Stimulated activated CD4-positive, alpha-beta T cell treated with anti-CD3 and anti-CD28 coated beads, Interleukin-15, amount 100 ng/mL, for 1 hour (primary cell): ENCODE measurements at places on chromosomes 2 and 18.

- no peak for DNase-seq
Observed at GRCh38 chr18:78069784-78070664, 820.4 kb downstream of the GALR1 start.

DNA sequence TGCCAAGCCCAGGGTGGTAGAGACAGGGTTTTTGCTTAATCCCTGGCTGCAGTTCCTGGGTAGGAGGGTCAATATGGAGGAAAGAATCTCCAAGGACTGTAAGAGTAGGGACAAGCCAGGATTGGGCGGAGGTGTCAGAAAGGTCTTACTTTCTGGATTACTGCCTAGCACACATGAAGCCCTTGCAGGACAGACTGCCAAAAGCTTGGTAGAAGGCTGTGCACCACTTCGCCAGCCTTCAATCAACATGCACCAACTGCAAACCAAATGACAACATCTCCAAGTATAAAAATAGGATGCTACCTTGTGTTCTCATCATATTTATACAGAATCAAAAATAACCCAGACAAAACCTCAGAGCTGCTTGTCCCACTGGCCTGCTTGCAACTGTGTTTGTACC, 3.7 kb downstream of the ZNF142 start:
- DNase-seq: no peak

DNA sequence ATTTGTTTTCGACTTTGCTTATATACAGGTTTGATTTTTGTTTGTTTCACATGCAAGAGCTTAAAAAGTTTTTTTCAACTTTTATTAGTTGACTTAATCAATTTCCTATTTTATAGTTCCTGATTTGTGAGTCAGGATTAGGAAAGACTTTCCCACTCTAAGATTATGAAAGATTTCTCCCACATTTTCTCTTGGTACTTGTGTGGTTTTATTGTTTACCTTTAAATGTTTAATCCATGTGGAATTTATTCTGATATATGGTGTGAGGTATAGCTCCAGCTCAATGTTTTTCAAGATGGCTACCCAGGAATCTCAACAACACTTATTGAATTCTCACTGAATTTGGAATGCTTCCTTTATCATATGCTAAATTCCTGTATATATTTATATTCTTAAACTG, 117.8 kb upstream of the LGALSL start:
- no peak for DNase-seq

DNA sequence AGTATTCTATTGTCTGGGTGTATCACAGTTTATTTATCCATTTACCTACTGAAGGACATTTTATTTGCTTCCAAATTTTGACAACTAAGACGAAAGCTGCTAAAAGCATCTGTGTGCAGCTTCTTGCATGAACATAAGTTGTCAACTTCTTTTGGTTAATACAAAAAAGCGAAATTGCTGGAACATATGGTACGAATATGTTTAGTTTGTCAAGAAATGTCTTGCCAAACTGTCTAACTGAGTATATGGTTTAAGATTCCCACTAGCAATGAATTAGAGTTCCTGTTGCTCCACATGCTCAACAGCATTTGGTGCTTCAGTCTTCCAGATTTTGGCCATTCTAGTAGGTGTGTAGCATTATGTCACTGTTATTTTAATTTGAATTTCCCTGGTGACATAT, 372.3 kb upstream of the NRXN1 start:
- DNase-seq: no peak

- no peak for DNase-seq
Observed at GRCh38 chr2:217650716-217651360, 352.0 kb downstream of the TNS1 start.

- no peak for DNase-seq
Observed at GRCh38 chr2:72973566-72974435, 56.5 kb downstream of the EMX1 start.

- DNase-seq: no peak
Observed at GRCh38 chr2:11109002-11109401, 46.3 kb upstream of the SLC66A3 start.

DNA sequence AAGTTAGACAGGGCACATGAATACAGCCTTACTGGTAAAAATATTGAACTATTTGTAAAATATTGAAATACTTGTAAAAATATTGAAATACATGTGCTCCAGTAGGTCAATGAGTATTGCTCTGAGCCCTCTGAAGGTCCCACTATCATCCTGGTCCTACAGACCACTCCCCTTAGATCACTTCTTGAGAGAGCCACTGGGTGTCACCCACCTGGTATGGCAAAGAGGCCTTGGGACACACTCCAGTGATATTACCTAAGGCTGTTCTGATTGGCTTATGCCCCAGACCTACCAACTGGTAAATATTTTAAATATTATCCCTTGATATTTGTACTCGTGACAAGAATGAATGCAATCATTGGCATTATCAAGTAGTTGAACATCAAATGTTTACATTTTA, 5.0 kb downstream of the THSD7B start:
- no peak for DNase-seq

DNA sequence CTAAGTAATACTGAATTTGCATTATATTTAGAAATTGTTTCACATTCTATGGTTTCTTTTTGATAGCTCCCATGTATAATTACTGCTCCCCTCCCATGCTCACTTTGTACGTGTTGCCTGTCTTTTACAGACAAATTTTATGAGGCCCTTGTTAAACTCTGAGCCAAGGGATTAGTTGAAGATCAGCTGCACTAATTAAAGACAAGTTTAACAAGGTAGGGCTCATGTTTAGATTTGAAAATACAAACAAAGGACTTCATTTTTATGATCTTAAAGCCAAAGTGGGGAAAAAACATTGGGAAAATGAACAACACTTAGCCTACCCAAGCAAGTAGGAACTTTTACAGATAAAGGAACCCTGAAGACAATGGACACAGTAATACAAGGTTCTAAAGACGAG, 46.2 kb downstream of the ARHGAP28 start:
- no peak for DNase-seq

GRCh38 chr2:190507135-190507534, 27.4 kb downstream of the NEMP2 start:
- DNase-seq: no peak

DNA sequence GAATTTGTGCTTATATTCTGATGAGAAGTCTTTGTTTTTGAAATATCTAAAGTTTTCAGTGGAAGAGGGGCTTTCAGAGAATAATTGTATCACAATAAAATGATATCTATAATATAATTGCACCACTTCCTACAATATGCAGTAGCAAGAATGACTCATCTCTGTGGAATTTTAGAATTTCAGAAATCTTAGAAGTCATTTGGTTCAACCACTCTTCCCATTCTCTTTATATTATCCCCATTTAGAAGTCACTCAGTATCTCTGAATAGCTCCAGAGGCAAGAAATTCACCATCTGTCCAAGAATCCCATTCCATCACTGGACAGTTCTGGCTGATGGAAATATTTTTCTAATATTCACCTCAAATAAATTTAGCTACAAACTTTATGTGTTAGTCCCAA, 59.3 kb upstream of the CCDC68 start:
- no peak for DNase-seq

DNA sequence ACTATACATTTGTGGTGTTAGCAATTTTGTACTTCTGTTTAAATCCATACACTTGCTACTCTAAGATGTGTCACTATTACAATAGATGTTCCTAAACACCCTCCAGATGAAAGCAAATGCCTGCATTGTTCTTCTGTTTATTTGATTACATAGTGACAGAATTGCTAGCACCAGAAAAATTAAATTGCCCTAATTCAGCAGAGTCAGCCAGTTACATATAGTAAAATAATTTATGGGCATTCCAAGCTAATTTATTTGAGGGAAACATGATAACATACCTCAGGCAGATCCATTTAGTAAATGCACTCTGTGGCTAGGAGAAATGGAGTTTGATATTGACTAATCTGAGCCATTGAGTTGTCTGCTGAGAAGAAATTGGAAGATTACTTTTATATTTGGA, 347.1 kb upstream of the FSIP2 start:
- no peak for DNase-seq

DNA sequence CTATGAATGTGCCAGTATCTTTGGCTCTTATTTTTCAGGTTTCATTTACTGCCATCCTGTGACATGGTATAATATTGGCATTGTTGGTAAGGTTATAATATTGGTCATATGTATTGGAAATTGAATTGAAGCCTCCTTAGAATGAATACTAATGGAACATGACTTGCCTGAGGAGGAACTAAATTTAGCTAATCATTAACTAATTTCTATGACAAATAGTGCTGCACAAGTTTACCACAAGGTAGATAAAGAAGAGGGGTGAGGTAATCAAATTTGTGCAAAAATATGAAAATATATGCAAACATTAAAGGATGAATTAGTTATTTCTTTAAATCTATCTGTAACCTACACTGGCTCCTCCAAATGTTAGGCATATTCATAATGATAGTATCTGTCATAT, 43.2 kb upstream of the ORC2 start:
- no peak for DNase-seq

- no peak for DNase-seq
Observed at GRCh38 chr18:79387214-79387613, 8.5 kb upstream of the NFATC1 start.

- no peak for DNase-seq
Observed at GRCh38 chr2:109160714-109161440, 31.9 kb downstream of the SH3RF3 start.

DNA sequence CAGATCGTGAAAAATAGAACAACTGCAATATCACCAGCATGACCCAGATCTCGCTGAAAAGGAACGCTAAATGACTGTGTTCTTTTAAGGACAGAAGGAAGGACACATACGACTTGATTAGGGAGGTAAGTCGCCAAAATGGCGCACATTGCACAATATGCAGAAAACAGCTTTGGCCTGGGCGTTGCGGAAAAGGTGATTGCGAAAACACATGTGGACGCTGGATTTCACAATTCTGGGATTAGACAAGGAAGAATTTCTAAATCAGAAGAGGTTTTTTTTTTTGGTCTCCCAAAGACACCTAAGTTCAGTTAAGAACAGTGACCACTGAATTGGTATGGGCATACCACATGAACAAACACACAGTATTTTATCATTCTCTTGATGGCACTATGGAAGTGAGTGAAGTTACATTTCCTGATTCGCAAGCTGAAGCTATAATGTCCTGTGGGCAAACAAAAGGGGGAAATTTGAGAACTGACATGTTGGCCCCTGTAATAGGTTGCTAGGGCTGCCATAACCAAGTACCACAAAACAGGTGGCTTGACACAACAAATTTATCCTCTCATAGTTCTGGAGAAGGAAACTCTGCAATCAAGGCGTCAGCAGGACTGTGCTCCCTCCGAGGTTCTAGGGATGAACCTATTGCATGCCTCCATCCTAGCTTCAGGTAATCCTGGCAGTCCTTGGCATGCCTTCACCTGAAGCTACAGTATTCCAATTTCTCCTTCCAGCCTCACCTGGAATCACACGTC, 25.8 kb upstream of the ERICH2 start:
- no peak for DNase-seq

DNA sequence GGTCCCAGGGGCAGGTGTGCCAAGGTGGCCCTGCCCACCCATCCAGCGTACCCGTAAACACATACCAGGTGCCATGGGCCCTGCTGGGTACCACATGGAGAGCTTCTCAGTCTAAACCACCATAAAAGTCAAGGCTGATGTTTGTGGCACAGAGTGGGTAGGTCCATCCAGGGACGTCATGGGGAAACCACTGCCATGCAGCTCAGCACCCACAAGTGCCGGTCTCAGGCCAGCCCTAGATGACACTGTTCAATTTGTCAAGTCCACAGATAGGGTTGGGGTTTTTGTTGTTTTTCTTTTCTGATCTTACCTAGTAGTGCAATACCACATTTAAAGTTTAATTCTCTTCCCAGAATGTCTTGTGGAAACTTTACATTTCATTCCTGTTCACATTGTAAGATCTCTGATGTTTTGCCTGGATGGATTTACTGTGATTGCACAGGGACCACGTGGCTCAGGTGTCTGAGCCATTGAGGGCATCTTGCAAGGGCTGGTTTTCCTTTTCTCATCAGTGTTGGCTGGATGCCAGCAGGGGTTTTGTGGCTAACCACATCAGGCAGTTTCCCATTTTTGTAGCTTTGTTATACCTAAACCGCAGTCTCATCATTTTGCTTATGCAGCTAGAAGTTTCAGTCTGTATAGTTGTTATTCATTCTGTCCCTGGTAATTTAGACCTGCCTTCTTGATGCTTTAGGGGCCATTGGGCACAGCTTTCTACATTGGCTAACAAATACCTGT, 64.7 kb downstream of the STK25 start:
- DNase-seq: peak; percentile 74

DNA sequence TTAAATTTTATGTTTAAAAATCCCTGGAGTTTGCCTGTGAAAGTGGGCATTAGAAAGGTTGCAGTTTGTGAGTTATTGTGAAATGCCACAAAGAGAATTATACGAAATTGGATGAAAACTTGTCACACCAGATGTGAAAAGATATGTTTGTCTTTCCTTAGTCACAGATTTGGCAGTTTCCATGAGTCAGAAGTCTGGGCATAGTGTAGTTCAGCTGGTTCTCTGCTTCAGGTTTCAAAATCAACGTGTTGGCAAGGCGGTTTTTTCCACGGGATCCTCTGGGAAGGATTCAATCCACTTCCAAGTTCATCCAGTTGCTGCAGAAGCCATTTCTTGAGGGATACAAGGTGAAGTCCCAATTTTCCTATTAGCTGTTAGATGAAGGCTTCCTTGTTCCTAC, 658.0 kb upstream of the CDH2 start:
- no peak for DNase-seq

DNA sequence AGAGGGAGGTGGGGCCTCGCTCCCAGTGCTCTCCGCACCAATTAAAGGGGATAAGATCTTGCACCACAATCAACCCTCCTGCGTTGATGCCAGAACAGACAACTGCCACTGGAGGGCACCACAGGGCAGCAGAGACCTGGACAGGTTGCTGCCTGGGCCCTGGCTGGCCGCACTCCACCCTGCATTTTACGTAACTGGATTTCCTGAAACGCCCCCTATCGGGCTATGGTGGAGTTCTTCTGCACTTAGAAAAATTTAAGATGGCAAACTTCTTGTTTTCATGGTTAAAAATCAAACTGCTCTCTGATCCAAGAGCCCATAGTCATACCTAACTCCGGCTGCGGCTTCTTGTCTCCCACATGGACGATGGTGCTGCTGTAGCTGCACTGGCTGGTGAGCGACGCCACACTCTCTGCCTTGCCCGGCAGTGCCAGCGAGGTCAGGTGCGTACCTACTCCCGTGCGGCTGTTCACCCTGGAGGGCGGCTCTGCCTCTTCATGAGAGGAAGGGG, 16.8 kb upstream of the HES6 start:
- peak; percentile 44 for DNase-seq

DNA sequence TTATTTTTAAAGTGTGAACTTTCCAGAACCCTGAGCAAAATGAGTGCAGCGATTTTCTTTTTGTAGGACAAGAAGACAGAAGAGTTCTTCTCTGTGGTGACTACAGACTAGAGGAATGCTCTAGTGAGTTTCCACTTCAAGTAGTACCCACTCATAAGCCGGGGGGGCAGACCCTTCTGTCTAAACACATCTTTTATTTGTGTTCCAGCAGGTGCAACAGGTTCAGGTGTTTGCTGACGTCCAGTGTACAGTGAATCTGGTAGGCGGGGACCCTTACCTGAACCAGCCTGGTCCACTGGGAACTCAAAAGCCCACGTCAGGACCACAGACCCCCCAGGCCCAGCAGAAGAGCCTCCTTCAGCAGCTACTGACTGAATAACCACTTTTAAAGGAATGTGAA, 25.2 kb downstream of the PTRHD1 start:
- no peak for DNase-seq

- no peak for DNase-seq
Observed at GRCh38 chr18:22703883-22704585, 229.1 kb upstream of the RBBP8 start.
